MM.1S (cell line): ENCODE measurements at places on chromosomes 1 and 21.

DNA sequence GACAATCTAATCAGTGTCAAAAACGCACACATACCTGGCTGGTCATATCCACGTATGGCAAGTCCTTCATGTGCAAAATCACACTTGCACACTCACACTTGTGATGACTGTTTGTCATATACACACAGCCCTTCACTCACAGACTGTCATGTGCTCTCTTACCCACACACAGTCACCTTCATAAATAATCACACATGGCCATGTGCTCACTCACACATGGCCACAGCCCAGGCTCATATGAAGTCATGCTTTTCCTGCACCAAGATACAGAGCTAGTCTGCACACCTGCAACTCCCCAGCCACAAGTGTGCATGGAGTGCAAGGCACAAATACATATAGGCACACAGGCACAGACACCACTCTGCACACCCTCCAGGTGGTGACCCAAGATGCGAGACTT lies 45.4 kb upstream of the FOXO6 start:
- no peaks in the 10 kb centered on the region for H3K27me3 ChIP-seq
- no peak for DNase-seq
- H3K27ac ChIP-seq = no peak overlapping the region
- no peaks in the 10 kb centered on the region for H3K36me3 ChIP-seq
- no peak overlapping the region for H3K4me3 ChIP-seq
- no peaks in the 10 kb centered on the region for H3K4me1 ChIP-seq

GRCh38 chr1:221823149-221823548 lies 81.3 kb upstream of the DUSP10 start:
- no peak overlapping the region for H3K27ac ChIP-seq
- DNase-seq = no peak
- no peak overlapping the region for H3K4me3 ChIP-seq

- H3K27ac ChIP-seq = no peak overlapping the region
- H3K27me3 ChIP-seq = peaks cover 78% of the 10 kb centered on the region
- no peaks in the 10 kb centered on the region for H3K36me3 ChIP-seq
- H3K4me3 ChIP-seq = no peak overlapping the region
- H3K4me1 ChIP-seq = peaks cover 6% of the 10 kb centered on the region
- peak; percentile 33 for DNase-seq
These were observed 10.6 kb upstream of the COL6A1 start for GRCh38 chr21:45970674-45971615.

- no peak overlapping the region for H3K27ac ChIP-seq
- H3K36me3 ChIP-seq = peaks cover 78% of the 10 kb centered on the region
- no peaks in the 10 kb centered on the region for H3K4me1 ChIP-seq
- no peak for DNase-seq
- no peak overlapping the region for H3K4me3 ChIP-seq
- H3K27me3 ChIP-seq = no peaks in the 10 kb centered on the region
These were observed 43.4 kb downstream of the PARP1 start for GRCh38 chr1:226364514-226364899.

DNA sequence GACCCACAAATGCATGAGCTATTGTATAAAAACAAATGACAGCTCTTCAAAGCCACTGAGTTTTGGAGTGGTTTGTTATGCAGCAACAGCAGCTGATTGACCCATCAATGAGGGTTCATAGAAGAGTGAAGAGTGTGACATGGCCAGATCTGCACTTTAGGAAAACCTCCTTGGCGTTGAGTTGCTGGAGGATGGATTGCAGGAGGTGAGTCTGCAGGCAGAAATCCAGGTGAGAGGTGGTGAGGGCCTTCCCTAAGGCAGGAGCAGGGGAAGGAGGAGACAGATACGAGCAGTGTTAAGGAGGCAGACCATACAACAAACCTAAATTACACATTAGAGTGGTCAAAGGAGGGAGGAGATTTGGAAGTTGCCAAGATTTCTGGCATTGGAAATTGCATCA lies 169.3 kb upstream of the CSF3R start:
- H3K36me3 ChIP-seq = no peaks in the 10 kb centered on the region
- peaks cover 9% of the 10 kb centered on the region; the same call in 1 of the 2 replicates for H3K4me1 ChIP-seq
- no peak overlapping the region for H3K27ac ChIP-seq
